ENCODE measurements at places on chromosomes 12 and 14.

DNA sequence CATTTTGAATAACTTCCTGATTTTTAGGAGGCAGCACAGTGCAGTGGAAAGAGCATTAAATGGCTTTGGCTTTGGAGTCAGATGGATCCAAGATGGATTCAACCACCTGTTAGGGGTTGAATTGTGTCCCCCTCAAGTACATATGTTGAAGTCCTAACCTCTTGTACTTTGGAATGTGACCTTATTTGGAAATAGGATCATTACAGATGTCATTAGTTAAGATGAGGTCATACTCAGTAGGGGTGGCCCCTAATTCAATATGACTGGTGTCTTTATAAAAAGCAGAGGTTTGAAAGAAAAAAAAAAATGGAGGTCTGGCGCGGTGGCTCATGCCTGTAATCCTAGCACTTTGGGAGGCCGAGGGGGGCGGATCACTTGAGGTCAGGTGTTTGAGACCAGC, 18.8 kb downstream of the ATP5MC2 start:
- no peak for DNase-seq

DNA sequence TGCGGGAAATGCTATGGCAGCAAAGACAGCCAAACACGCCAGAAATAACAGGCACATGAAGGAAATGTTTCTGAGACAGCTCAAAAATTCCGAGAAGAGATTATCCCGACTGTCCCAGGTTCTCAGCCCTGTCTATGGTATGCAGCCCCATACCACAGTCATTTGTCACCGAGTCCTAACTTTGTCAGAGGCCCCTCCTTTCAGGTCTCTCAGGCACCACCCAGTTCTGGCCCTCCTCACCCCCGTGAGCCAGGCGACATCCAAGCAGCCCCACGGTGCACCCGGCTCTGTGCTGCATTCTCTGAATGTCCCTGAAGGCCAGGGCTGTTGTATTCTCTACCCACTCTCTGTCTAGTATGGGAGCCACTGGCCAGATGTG, 24.0 kb downstream of the SSH1 start:
- peak; percentile 81 for DNase-seq

GRCh38 chr12:53530920-53531319, 23.6 kb upstream of the NPFF start:
- no peak for DNase-seq

DNA sequence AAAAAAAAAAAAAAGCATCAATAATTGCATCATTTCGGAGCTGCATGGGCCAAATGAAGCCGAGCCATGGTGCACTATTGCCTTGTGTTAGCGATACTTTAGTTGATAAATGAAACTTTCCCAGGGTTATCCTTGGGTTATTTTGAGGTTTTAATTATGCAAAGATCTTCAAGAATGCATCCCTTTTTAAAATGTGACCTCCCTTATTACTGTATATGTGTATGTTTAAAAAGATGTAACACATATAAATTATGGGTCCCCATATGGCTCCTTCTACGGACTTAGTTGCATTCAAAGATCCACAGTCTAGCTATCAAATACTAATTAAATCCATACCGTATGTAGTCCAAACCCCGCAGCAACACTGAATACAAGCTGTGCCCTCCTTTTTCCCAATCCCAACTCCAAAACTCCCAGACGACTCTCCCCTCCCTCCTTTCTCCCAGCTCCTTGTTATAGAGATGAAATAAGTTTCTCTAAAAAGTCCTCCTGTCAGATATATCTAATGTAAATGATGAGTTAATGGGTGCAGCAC, 129.3 kb upstream of the MAP1LC3B2 start:
- DNase-seq, result no peak

- DNase-seq, result no peak
Measured at GRCh38 chr12:2347844-2348481, 295.2 kb downstream of the CACNA1C start.

DNA sequence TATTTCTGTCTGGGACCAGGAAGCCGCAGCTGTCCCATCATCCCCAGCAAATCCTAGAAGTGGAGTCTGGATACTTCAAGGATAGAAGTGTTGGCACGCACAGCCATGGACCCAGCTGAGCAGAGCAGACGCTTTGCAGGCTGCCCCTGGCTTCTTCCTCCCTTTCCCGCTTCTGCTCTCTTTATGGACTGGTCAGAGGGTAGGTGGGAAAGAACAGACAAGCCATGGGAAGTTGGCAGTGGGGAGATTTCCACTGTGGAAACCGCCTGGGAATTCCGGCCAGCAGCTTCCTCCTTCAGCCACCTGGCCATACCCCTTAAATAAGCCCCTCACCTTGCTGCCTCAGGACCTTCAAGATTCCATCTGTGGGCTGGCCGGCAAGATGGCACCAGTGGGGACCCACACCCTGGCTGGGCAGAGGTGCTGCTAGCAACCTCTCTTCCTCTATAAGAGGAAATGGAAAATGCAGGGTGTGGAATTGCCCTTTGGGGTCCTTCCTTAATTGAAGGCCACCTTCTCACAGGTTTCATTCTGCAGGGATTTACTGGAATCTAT, 20.6 kb downstream of the OTUB2 start:
- DNase-seq, result no peak

DNA sequence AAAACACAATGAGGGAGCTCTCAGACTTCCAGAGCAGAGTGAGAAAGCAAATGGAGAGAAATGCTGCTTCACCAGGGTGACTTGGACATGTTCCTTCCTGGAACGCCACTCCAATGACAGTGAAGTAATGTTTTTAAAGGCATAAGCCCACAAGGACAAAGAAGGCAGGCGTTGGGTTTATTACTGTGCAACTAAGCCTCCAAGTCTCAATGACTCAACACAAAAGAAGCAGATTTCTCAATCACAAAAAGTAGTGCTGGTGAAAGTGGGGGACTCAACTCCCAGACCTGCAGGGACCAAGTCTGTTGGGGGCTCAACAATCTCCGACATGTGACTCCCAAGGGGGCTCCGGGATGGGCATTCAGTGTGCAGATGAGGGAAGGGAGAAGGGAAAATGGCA, 505.2 kb downstream of the BCL11B start:
- DNase-seq, result no peak

DNA sequence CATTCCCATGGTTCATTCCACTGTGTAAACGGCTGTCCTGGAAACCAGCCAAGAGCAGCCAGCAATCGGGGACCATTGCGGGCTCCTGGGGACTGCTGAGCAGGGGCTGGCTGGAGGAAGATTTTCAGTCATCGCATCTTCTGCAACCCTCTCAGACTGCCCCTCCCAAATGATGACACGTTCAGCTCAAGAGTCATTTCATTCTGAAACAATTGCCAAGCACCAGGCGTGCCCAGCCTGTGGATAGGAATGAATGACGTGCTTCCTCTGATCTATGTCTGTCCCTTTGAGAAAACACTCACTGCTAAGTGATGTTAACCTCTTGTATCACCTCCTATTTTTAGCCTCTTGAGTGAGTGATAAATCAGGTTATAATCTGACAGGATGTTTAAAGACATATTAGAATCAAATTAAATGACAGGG, 62.0 kb downstream of the NDUFA12 start:
- DNase-seq, result peak; percentile 60

- DNase-seq, result no peak
Measured at GRCh38 chr14:40093800-40094199, 661.6 kb upstream of the FBXO33 start.

DNA sequence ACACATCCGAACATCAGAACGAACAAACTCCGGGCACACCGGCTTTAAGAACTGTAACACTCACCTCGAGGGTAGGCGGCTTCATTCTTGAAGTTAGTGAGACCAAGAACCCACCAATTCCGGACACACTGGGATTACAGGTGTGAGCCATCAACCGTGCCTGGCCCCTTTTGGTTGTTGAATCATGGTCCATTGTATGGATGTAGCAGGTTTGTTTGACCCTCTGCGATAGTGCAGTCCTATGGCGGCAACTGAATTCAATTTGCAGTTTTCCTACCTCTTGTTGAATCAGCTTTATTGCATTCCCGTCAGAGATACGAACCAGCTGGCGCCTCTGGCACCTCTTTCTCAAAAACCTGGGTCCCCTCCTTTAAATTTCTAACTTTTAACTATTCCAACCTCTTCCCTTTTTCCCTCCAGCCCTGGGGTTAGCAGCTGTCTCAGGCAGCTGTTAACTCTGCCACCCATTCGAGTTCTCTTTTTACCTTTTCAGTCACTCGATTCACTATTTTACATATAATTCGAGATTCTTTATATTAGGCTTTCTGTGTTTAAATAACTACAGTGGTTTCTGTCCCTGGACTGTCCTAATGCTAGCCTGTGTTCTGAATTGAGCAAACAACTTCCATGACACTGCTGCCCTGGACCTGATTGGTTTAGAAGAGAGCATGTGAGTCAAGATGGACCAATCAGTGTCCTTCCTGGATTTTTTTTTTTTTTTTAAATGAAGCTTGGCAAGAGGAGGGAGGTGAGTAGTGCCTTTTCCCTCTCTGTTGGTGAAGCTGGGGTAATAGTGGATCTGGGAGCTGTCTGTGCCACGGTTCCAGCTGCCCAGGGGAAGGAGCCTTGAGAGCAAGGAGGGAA, 261.5 kb downstream of the PCNX1 start:
- DNase-seq, result no peak

DNA sequence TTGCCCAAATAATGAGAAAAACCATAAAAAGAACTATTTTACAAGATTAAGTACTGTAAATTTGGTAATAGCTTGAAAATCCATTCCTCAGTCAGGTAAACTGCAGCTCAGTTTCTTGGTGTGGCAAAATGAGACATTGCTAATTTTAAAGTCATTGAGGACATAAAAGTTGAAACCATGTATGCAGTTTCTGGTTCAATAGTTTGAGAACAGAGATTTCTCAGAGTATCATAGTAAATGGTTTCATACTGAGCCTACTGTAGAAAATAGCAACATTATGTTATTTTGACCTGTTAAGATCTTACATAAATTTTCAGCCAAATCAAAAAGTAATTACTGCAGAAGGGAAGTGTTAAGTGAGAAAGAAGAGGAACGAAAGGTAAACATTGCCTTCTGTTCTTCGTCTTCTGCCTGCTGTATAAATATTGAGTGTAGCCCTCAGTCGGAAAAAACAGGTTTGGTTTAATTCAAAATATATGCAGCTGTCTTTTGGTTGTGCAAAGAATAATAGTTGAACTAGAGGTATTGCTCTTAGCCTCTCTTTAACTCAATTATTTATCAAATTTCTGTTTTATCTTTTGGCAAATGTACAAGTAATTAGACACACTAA, 119.6 kb downstream of the SYNE2 start:
- DNase-seq, result no peak

- DNase-seq, result peak; percentile 64
Measured at GRCh38 chr12:42299392-42300308, 26.2 kb downstream of the ZCRB1 start.

- DNase-seq, result no peak
Measured at GRCh38 chr14:103930051-103930604, 1.9 kb downstream of the TDRD9 start.

- DNase-seq, result no peak
Measured at GRCh38 chr12:69210661-69211060, 28.7 kb upstream of the CPSF6 start.

GRCh38 chr14:104885031-104885972, 20.2 kb downstream of the CEP170B start:
- DNase-seq, result no peak

- no peak for DNase-seq
Measured at GRCh38 chr12:2958432-2959191, 585 bp upstream of the TEAD4 start.

DNA sequence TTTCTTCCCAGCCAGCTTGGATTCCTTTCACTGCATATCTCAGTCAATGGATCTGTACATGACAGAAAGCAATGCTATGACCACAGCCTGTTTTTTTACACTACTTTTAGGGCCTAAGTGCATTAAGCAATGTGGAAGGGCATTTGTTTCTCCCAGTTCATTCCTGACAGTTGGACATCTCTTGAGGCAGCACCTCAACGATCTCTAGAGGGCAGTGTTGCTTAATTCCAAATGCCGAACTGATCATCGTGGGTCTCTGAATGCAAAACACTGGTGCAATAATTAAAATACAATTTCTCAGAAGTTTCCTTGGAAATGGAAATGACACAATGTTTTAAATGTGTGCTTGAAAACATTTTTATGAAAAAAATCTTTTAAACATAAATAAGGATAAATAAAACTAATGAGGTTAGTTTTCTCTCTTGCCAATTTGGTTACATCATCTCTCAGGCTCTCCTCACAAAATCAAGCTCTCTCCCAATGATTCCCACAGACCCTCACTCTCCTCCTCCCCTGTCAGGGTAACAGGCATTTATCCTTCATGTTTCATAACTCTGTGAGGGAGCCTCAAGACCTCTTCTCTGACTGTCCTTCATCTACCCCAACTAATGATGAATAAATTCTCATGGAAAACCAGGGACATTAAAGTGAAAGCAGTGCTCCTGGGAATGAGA, 192.4 kb upstream of the SLC16A7 start:
- peak; percentile 45 for DNase-seq

GRCh38 chr12:60394665-60395064, 798.8 kb downstream of the SLC16A7 start:
- peak; percentile 59 for DNase-seq

DNA sequence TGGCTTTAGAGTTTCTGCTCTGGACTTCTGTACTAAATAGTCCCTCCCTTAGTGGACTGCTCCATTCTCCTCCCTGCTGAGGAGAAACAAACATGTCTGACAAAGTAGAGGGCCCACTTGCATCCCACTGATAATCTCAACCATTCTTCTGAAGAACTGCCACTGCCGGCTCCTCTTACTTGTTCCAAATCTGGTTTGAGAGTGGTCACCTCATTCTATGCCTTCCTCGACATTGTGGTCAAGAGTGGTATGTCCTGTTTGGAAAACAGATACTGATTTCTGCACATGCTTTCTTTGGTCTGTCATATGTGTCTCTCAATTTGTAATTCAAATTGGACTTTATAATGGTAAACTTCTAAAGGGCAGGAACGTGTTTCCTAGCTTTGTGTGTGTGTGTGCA, 36.3 kb upstream of the PLEKHA5 start:
- DNase-seq, result no peak

Data from non-pigmented ciliary epithelial cell (primary cell).